Esophagus squamous epithelium (tissue), 5 donors: ENCODE measurements at places on chromosomes 4 and X.

DNA sequence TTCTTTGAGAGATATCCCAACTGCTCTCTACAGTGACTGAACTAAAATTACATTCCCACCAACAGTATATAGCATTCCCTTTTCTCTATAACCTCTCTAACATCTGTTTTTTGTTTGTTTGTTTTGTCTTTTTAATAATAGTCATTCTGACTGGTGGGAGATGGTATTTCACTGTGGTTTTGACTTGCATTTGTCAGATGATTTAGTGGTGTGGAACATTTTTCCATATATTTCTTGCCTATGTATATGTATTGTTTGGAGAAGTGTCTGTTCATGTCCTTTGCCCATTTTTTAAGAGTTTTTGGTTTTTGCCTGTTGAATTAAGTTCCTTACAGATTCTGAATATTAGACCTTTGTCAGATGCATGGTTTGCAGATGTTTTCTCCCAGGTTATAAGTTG, 9.0 kb downstream of the USO1 start:
- no peak for DNase-seq
- peaks cover 3% of the 10 kb centered on the region for H3K36me3 ChIP-seq
- no peak overlapping the region for H3K27ac ChIP-seq
- no peaks in the 10 kb centered on the region for H3K4me1 ChIP-seq
- no peaks in the 10 kb centered on the region for H3K27me3 ChIP-seq

DNA sequence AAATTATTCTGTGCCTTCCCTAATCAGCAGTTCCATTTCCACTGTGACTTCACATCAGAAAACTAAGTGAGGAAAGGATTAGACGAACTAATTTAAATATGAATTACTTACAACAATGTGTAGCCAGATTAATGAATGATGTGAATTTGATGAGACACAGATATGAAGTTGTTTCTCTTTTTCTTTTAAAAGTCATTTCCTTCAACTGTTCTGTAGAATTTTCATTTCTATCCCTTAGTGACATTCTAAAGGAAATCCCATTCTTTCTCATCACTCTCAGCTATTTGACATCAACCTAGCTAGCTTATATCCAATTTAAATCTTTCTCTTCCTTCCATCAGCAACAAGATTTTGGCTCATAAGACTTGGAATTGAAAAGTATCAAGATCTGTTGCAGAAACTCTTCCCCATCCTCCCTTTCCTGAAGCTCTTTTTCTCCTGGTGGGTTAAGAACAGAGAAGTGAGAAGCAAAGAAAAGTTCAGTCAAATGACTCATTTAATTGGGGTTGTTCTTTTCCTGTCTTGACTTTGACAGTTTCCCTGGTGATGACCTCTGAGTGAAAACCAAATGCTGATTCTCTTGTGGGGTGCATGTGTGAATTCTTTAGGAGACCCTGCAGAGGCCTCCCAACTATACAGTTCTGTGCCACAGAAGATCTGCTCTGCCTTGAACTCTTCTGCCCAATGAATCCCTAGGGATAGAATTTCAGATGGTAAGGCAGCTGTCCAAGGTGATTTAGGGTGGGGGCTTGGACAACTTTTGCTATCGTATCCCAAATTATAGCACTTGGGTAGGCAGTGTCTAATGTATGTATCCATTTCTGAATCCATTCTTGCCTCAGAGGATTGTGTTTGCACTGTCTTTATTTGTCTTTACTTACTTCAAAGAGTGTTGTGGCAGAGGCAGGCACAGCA, 232.5 kb upstream of the GPRIN3 start:
- no peak overlapping the region for H3K4me3 ChIP-seq
- no peaks in the 10 kb centered on the region for H3K4me1 ChIP-seq
- no peaks in the 10 kb centered on the region for H3K27me3 ChIP-seq
- H3K36me3 ChIP-seq: no peaks in the 10 kb centered on the region
- DNase-seq: no peak
- H3K27ac ChIP-seq: no peak overlapping the region

DNA sequence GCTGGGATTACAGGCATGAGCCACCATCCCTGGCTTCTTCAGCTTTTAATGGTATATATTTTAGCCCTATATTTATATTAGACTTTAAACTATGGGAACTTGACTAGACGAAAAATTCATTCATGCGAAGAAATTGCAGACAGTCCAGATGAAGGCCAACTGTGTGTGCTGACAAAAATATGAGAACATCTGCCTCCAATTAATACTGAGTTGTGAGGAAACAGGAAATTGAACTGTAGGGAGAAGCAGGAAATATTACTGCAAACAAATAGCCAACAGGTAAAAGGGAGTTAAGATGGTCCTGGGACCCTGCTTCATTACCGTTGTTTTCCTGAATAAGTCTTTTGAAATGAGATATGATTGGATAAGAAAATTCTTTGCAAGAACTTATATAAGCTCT, 26.3 kb downstream of the MGARP start:
- no peaks in the 10 kb centered on the region for H3K4me1 ChIP-seq
- H3K27me3 ChIP-seq: no peaks in the 10 kb centered on the region
- H3K27ac ChIP-seq: no peak overlapping the region
- no peak for DNase-seq
- no peaks in the 10 kb centered on the region for H3K36me3 ChIP-seq

DNA sequence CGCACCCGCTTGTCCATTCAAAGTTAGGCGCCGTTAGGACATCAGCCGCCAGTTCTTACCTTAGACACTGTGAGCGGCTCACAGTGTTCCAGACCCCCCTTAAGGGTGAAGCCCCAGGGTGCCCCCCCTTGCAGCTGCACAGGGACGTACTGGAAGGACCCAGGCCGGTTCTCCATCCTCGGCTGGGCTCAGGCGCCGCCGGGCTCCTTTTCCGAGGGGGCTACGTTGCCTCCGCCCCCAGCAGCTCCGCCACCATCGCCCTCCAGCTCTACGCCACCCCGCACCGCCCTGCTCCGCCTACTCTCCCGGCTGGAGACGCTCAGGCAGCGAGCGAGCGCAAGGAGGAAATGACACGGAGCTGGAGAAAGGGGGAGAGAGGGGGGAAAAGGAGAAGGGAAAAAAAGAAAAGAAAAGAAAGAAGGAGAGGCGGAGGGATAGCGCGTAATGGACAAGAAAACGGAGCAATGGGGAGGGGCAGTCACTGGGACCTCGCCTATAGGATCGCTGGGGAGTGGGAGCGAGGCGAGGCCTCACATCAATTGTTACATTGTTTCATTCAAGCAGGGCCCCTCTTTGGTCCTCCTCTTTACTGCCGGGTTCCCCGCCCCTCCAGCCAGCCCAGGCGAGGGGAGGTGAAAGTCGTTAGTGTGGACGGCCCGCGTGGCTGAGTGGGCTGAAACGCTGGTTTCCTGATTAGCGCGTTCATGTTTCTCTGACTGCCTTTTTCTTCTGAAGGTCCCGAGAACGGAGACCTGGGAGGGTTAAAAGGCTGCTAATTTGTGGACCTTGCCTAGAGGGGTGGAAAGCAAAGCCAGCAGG, at the start of gene SHROOM4:
TSS of gene SHROOM4 (minus strand) at position 352 of the 819 bp plus-strand sequence. CDS start at position 176, 176 bp downstream.
- H3K4me3 ChIP-seq: peak within 1 kb of the TSS; percentile 52
- no peaks in the 10 kb centered on the region for H3K27me3 ChIP-seq
- H3K4me1 ChIP-seq: no peaks in the 10 kb centered on the region
- DNase-seq: no peak
- no peaks in the 10 kb centered on the region for H3K36me3 ChIP-seq

GRCh38 chr4:125070861-125071260, 243.9 kb upstream of the FAT4 start:
- H3K27me3 ChIP-seq: no peaks in the 10 kb centered on the region
- no peaks in the 10 kb centered on the region for H3K36me3 ChIP-seq
- no peak overlapping the region for H3K4me3 ChIP-seq
- DNase-seq: no peak
- no peaks in the 10 kb centered on the region for H3K4me1 ChIP-seq
- H3K27ac ChIP-seq: no peak overlapping the region

DNA sequence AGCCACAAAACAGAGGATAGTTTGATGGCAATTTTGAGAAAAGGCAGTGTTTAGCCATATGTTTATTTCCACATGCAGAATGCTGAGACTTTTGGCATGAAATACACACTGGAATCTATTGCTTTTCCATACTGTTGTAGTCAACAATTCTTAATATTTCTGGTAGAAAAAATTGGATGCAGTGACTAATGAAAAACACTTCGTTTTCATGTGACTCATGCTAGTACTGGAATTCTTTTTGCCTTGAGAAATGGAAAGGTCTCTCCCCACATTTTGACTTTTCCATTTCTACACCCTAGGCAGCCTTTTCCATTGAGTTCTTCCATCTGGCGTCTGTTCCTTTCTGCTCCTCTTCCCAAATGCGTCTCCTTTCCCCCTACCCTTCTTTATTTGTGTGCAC, 425.2 kb upstream of the FTHL17 start:
- DNase-seq: no peak
- H3K4me3 ChIP-seq: no peak overlapping the region
- no peaks in the 10 kb centered on the region for H3K36me3 ChIP-seq
- no peaks in the 10 kb centered on the region for H3K27me3 ChIP-seq
- H3K27ac ChIP-seq: no peak overlapping the region
- no peaks in the 10 kb centered on the region for H3K4me1 ChIP-seq

DNA sequence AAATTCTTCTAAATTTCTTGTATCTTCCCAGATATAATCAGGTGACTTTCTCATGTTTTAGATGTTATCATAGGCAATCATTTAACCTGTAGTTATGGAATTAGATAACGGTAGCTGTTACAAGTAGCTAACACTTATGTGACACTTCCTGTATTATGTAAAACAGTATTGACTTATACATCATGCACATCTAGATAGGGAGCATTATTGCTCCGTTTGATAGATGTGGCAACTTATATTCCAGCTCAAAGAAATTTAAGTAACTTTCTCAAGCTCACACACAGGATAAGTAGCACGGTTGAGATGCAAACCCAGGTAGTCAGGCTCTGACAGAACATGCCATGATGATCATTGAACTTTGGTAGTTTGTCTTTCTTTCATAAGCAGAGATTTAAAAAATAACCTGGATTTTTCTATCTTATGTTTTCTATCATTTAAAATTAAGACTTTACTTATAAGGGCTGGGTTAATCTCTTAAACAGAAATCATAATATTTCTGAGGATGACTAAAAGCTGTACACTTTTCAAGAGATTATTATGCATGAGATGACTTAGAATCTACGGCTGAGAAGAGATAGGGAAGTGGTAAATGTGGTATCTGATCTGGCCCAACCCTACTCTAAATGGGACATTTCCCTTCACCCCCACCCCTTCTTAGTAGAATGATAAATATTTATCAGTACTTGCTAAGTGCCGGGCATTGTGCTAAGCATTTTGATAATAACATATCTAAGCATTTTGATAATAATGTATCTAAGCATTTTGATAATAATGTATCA, 69.1 kb upstream of the HPGD start:
- DNase-seq: no peak
- H3K27me3 ChIP-seq: no peaks in the 10 kb centered on the region
- no peaks in the 10 kb centered on the region for H3K36me3 ChIP-seq
- H3K4me3 ChIP-seq: no peak overlapping the region
- H3K4me1 ChIP-seq: no peaks in the 10 kb centered on the region

DNA sequence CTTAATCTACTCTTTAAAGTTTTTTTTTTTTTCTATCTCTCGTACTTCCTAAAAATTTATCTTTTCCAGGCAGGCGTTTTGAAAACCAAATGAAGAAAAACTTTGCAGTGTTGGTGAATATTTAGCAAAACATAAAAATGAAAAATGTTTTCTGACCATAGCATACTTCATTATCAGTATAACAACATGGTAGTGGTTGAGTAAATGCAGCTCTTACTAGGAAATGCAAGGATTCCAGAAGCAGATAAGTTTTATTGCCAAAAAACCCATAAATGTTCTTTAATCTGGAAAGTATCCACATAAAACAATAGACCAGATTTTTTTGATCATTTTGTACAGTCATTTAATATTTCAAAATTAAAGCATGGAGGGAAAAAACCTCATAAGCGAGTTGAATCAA, 136.9 kb upstream of the GUCY1A1 start:
- H3K4me3 ChIP-seq: no peak overlapping the region
- no peaks in the 10 kb centered on the region for H3K4me1 ChIP-seq
- no peaks in the 10 kb centered on the region for H3K27me3 ChIP-seq
- no peak overlapping the region for H3K27ac ChIP-seq
- H3K36me3 ChIP-seq: no peaks in the 10 kb centered on the region

DNA sequence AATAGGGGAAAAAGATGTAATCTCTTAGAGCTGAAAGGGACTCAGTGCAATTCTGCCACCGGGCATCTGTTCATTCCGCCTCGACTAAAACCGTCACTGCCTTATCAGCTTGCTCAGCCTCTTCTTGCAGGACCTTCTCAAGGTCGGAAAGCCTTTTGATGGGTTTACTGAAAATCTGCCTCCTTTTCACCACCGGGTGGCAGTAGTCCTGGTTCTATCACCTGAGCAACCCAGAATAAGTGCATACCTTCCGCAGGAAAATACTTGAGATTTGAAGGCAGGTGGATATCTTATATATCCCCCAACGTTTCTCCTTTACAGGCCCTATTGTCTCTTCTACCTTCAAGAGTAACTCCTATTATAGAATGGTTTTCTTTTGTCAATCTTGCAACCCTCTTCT, 103.4 kb upstream of the PAK3 start:
- H3K4me3 ChIP-seq: no peak overlapping the region
- no peak for DNase-seq
- no peak overlapping the region for H3K27ac ChIP-seq

- no peaks in the 10 kb centered on the region for H3K27me3 ChIP-seq
- H3K27ac ChIP-seq: no peak overlapping the region
- no peak for DNase-seq
- no peaks in the 10 kb centered on the region for H3K4me1 ChIP-seq
- H3K4me3 ChIP-seq: no peak overlapping the region
Observed at GRCh38 chr4:22315628-22316027, 200.2 kb downstream of the ADGRA3 start.

GRCh38 chrX:15299941-15300851, 15.2 kb downstream of the ASB11 start:
- H3K4me1 ChIP-seq: no peaks in the 10 kb centered on the region
- no peak overlapping the region for H3K4me3 ChIP-seq
- H3K27ac ChIP-seq: no peak overlapping the region
- H3K36me3 ChIP-seq: no peaks in the 10 kb centered on the region

DNA sequence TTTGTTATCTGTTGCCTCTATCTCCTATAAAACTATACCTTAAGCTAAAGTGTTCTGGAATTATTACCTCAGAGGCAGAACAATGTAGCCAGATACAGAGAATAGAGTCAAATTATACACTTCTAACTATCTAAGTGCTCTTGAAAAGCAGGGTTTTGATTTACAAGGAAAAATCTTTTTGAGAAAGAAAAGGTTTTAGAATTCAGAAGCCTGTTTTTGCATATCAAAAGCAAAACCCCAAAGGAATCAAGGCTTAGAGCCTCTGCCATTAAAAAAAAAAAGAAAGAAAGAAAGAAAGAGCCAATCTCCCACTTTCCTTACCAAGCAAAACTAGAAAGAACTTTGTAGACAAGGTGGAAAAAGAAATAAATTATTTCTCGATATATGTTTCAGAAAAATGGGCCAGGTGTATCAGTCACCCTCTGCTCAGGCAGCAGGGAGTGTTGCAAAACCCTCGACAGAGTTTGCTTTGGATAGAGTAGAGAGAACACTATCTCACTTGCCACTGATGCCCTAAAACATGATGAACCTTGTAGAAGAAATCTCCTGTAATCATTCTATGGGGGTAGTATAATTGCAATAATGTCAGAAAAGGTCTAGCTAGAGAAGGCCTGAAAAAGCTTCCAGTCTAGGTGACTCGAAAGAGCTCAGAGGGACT, 318.3 kb downstream of the PCDH10 start:
- H3K36me3 ChIP-seq: no peaks in the 10 kb centered on the region
- no peaks in the 10 kb centered on the region for H3K4me1 ChIP-seq
- no peak overlapping the region for H3K4me3 ChIP-seq
- H3K27ac ChIP-seq: no peak overlapping the region
- H3K27me3 ChIP-seq: no peaks in the 10 kb centered on the region
